ENCODE measurements at places on chromosomes 12 and 14. TPM values are rescaled to one million over a fixed set of nuclear protein-coding genes. Genes with fewer than 3 reads are reported as not detected.

COL2A1 gene
- total RNA-seq = not detected

GDF3 gene
- not detected for total RNA-seq

IL31 gene
- not detected for total RNA-seq

OTOGL gene
- total RNA-seq = 1.6 TPM

FOXG1 gene
- not detected for total RNA-seq

RNASE1 gene
- total RNA-seq = 7.1 TPM

NPFF gene
- not detected for total RNA-seq

PPFIBP1 gene
- 142 TPM for total RNA-seq

KCNA1 gene
- total RNA-seq = not detected

PDZRN4 gene
- total RNA-seq = under 0.01 TPM

AQP6 gene
- total RNA-seq = 0.13 TPM

C12orf43 gene
- total RNA-seq = 13.2 TPM

UNC119B gene
- 17.5 TPM for total RNA-seq

POTEG gene
- total RNA-seq = not detected

TDP1 gene
- 14.9 TPM for total RNA-seq

CSRP2 gene
- 3.0 TPM for total RNA-seq

RERGL gene
- total RNA-seq = 3.1 TPM

AICDA gene
- total RNA-seq = not detected

INHBC gene
- total RNA-seq = not detected

VRTN gene
- not detected for total RNA-seq

HOXC5 gene
- total RNA-seq = not detected

CORO1C gene
- total RNA-seq = 331 TPM

KLRF1 gene
- not detected for total RNA-seq

ART4 gene
- total RNA-seq = 3.5 TPM

CFAP251 gene
- 8.7 TPM for total RNA-seq

MIP gene
- total RNA-seq = not detected

CCDC175 gene
- not detected for total RNA-seq

PLEKHA5 gene
- 22.8 TPM for total RNA-seq

ZBTB42 gene
- total RNA-seq = 2.9 TPM

LMNTD1 gene
- not detected for total RNA-seq

APOF gene
- not detected for total RNA-seq

P2RX2 gene
- not detected for total RNA-seq

EXOC3L4 gene
- total RNA-seq = not detected

FBXO34 gene
- 27.7 TPM for total RNA-seq

PLXNC1 gene
- total RNA-seq = 4.0 TPM

PTPRO gene
- total RNA-seq = 2.0 TPM

ABCC9 gene
- total RNA-seq = 0.37 TPM

CBLN3 gene
- total RNA-seq = 4.5 TPM

ZFHX2 gene
- 0.06 TPM for total RNA-seq

SERPINA12 gene
- total RNA-seq = not detected

CLEC4D gene
- total RNA-seq = not detected

KRT73 gene
- total RNA-seq = not detected

NELL2 gene
- not detected for total RNA-seq

FAM181A gene
- total RNA-seq = not detected

MYF5 gene
- total RNA-seq = not detected

TIMELESS gene
- 10.3 TPM for total RNA-seq
